Keratinocyte (primary cell): ENCODE measurements at places on chromosomes 2 and 18.

- no peaks in the 10 kb centered on the region for H3K27me3 ChIP-seq
- DNase-seq = no peak
- no peak overlapping the region for H3K4me3 ChIP-seq
- H3K36me3 ChIP-seq = no peaks in the 10 kb centered on the region
These were observed 178.1 kb upstream of the TNP1 start for GRCh38 chr2:217038001-217038400.

DNA sequence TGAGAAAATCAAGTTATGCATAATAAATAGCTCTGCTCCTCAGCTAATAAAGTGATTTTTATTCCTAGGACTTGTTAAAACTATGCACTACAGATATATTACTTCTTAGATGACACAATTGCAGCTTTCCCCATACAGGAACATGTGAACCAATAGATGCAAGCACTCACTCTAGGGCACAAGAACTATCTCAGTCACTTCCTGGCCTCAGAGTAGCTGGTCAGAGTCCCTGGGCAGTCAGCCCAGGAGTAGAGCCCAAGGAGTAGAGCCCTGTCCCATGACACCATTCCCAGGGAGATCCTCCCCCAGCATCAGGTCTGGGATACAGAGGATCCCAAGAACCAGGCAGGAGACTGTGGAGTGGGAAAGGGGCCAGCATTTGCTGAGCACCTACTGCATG is 2.7 kb downstream of the TNS1 start:
- H3K27ac ChIP-seq = no peak overlapping the region
- H3K36me3 ChIP-seq = no peaks in the 10 kb centered on the region
- peaks cover 6% of the 10 kb centered on the region for H3K27me3 ChIP-seq
- no peak overlapping the region for H3K4me3 ChIP-seq
- peaks cover 32% of the 10 kb centered on the region for H3K4me1 ChIP-seq

- peak overlapping the region; percentile 54 for H3K4me3 ChIP-seq
- DNase-seq = no peak
- H3K4me1 ChIP-seq = peaks cover 51% of the 10 kb centered on the region
- no peaks in the 10 kb centered on the region for H3K36me3 ChIP-seq
These were observed 19.2 kb upstream of the SIGLEC15 start for GRCh38 chr18:45806226-45806625.

- H3K36me3 ChIP-seq = peaks cover 10% of the 10 kb centered on the region
- no peak overlapping the region for H3K4me3 ChIP-seq
- no peaks in the 10 kb centered on the region for H3K27me3 ChIP-seq
- no peak overlapping the region for H3K27ac ChIP-seq
- DNase-seq = no peak
- H3K4me1 ChIP-seq = peaks cover 4% of the 10 kb centered on the region
These were observed 13.7 kb downstream of the RBBP8 start for GRCh38 chr18:22946846-22947245.

GRCh38 chr18:3541549-3542386 is 91.8 kb downstream of the TGIF1 start:
- no peaks in the 10 kb centered on the region for H3K36me3 ChIP-seq
- H3K27ac ChIP-seq = peak overlapping the region; percentile 19
- H3K4me3 ChIP-seq = no peak overlapping the region
- H3K27me3 ChIP-seq = no peaks in the 10 kb centered on the region
- peaks cover 12% of the 10 kb centered on the region for H3K4me1 ChIP-seq

DNA sequence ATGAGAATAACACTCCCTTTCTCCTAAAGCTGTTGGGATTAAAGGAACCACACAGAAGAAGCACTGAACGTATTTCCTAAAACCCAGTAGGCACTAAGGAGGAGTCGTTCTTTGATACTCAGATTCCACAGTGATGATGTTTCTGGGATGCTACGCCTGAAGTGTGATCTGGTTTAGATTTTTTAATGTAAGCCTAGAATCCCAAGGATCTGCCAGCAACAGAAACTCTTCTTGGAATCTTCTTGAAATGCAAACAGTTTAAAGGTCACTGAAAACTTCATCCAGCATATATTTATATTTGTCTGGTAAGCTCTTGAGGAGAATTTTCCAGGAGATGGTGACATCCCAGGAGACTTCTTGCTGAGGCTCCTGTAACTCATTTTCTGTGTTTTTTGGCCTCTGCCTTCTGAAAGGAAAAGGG is 247.6 kb upstream of the TRIB2 start:
- H3K27me3 ChIP-seq = no peaks in the 10 kb centered on the region
- no peak overlapping the region for H3K4me3 ChIP-seq
- no peak for DNase-seq
- H3K27ac ChIP-seq = no peak overlapping the region

DNA sequence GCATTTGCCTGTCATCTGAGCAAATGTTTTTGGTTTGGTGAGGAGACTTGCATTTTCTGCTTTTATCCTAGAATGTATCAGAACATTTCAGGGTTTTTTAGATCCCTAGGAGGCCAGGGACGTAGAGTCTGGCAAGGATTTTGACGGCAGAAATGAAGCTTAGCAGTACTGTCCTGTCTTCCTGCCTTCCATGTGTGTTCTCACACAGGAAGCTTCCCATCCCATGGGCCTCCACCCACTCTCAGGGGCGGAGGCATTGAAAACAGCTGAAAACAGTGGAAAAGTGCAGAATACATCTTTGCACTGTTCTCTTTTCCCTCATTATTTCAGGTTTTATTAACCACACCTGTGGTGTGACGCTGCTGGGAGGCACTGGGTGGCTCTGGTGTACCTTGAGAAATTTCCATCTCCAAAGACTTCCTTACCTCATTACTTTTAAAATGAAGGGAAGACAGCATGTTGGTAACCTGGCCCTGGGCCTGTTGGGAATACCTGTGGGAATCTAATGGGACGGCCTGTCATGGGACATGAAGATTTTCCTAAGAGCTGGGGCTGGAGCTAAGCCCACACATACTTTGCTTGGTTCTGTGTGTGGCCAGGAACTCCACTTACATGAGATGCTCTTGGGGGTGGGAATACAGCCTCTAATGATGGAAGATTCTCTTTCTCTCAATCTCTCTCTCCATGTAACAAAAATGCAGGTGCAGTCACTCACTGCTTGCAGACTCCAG is 20.5 kb downstream of the PCARE start:
- H3K4me3 ChIP-seq = no peak overlapping the region
- no peak for DNase-seq
- no peaks in the 10 kb centered on the region for H3K27me3 ChIP-seq
- H3K27ac ChIP-seq = peak overlapping the region; percentile 52
- peaks cover 16% of the 10 kb centered on the region for H3K4me1 ChIP-seq

DNA sequence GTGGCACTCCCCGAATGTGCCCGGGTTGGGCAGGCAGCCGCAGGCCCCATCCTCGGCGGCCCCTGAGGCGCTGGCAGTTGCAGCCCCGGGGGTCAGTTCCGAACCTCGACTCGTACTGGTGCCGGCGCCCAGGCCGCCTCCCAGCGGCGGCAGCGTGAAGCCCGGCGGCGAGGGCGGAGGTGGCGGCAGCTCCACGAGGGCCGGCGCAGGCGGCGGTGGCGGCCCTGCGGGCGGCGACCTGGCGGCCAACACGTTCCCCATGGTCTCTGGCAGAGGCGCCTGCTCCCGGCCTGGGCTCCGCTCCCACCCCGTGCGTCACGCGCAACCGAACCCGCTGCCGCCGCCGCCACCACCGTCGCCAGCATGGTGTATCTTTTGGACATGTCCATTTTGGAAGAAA is 196.3 kb downstream of the CCDC74A start:
- no peaks in the 10 kb centered on the region for H3K4me1 ChIP-seq
- no peak overlapping the region for H3K27ac ChIP-seq
- no peak overlapping the region for H3K4me3 ChIP-seq
- H3K27me3 ChIP-seq = no peaks in the 10 kb centered on the region
